ENCODE measurements at places on chromosomes 13 and 19. TPM values are rescaled to one million over a fixed set of nuclear protein-coding genes. Genes with fewer than 3 reads are reported as not detected.

Gene RDH8
- total RNA-seq: not detected

Gene PPAN
- 11.5 TPM for total RNA-seq

DNA sequence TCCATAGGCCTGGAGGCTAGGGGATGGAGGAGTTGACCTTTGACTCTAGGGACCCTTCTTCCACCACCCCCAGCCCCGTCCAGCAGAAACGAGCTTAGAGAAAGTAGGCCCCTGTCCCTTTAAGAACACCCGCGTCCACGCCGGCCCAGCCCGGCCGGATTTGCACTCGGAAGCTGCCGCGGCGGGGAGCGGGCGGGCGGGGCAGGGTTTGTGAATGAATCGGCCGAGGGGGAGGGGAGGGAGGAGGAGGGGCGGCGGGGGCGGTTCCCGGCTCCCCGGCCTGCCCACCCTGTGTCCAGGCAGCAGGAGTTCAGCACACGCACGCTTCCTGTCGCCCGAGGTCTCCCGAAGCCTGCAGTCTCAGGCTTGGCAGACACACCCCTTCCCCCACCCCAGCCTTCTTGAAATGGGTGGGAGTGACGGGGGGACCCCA, 1.5 kb downstream of the UNC13A start:
- H3K36me3 ChIP-seq: no peaks in the 10 kb centered on the region
- no peak overlapping the region for H3K27ac ChIP-seq
- H3K4me3 ChIP-seq: no peak overlapping the region
- H3K27me3 ChIP-seq: no peaks in the 10 kb centered on the region
- DNase-seq: no peak
- peaks cover 14% of the 10 kb centered on the region for H3K4me1 ChIP-seq

DNA sequence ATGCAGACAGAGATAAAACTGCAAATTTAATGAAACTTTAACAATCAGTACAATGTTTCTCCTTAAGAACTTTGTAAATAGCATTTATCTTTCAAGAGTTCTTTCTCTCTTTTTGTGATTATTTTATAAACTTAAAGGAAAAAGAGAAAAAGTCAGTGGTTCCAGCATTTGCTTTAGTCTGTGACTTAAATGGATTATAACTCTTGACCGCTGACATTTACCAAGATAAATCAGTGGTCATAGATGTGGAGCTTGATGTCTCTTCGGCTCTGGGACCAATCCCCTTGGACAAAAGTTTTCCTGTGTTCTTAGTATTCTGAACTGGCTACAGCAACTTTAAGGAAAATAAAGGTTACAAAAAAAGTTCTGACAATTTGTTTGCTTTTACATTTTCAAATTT, 162.6 kb downstream of the TM9SF2 start:
- no peak for DNase-seq
- H3K27ac ChIP-seq: no peak overlapping the region
- H3K27me3 ChIP-seq: no peaks in the 10 kb centered on the region
- no peak overlapping the region for H3K4me3 ChIP-seq
- H3K4me1 ChIP-seq: no peaks in the 10 kb centered on the region
- no peaks in the 10 kb centered on the region for H3K36me3 ChIP-seq

DNA sequence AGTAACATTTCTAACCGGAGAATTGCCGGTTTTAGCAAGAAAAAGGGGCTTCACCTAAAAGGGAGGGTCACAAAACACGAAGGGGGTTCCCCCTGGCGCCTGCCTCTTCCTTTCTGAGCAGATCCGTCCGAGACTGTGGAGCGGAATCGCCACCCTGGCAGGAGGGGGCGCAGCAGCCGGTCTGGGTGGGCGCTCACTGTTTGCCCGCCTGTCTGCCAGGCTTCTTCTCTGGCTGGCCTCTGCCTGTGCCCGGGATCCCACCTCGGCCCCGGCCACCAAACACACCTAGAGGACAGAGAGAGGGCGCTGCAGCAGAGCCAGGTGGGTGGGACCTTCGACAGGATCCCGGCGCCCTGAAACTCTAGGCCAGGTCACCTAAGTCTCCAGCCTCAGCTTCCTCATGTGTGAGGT, 15.6 kb downstream of the LSM4 start:
- H3K4me1 ChIP-seq: peaks cover 27% of the 10 kb centered on the region
- H3K4me3 ChIP-seq: no peak overlapping the region
- H3K36me3 ChIP-seq: no peaks in the 10 kb centered on the region
- no peak overlapping the region for H3K27ac ChIP-seq
- H3K27me3 ChIP-seq: no peaks in the 10 kb centered on the region
